ENCODE measurements at places on chromosomes 5 and 9.

DNA sequence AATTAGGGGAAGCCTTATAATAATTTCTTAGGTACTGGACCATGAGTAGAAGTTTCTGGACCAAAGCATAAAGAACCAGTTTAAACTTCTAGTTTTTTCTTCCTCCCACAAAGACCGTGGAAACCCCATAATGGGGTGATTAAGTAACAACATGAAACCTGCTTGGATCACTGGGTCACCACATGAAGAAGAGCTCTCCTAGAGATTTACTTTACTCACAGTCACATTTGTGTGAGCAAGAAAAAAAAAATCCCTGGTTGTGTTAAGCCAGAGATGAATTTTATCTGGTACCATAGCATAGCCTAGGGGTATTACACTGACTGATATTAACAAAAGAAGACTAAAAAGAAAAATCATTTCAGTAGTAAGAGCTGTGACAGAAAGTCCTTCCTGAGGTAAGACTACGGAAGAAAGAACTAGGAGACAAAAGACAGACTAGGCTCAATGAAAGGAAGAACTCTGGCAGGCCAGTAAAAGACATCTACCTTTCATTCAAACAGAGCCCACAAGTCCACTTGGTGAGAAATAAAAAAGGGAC lies 15.2 kb downstream of the OTP start:
- no peak for DNase-seq

DNA sequence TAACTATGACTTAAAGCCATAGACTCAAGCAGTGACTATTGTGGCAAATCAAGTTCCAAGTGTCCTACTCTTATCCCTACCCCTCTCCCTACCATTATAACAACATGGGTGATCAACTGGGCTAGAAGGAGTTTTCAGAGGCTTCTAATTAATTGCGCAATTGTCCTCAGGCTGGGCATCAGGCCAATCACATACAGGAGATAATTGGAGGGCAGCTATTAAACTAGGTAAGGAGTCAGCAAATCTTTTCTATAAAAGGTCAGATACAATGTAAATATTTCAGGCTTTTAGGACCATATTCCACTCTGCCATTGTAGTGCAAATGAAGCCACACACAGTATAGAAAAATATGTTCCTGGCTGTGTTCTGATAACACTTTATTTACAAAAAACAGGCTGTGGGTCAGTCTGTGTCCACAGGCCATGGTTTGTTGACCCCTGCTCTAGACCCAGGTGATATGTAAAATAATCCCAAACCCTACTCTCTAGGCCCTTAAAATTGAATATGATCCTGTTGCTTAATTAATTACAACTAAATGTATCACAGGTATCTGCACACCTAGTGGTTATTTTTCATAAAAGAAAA lies 141.4 kb upstream of the PIK3R1 start:
- no peak for DNase-seq

DNA sequence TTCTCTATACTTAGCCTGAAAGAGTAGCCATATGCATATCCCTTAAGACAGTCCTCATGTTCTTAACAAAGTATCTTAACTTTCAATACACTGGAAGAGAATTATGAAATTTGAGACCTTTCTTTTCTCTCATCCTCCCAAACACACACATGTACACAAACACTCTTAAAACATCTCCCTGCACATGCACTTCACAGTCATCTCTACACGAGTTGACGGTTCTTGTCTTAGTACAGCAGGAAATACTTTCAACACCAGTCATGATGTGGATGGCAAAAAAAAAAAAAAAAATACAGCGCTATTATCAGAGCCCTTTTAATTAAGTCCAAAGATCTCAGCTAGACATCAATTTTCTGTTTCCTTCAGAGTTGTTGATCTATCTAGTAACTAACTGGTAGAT lies 43.6 kb upstream of the PCSK1 start:
- no peak for DNase-seq

DNA sequence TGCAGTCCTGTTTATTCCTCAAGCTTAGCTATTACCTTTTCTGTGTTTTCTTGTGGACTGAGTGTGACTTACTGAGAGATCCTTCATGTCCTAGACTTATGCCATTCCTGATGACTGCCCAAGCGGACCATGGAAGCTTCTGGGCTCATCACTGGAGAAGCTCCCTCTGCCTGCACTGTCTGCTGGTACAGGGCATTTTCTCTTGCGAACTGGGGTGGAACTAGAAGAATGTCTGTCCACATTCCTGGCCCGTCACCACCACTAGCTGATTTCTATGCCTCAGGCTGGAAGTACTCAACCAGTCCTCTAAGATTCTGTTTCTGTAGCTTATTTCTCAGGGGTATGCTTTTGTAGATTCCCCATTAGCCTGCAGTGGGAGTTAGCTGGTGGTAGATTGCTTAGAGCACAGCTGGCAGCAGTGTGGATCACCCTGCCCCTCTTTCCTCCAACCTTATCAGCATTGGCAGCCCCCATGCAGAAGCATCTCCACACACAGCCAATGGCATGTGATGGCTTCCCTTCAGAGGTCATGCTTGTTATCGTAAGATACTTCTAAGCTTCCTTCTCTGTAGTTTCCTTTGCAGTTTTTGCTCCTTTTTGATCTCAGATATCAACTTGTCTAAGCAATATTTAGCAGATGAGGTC lies 12.4 kb downstream of the SLC36A1 start:
- DNase-seq, result no peak

GRCh38 chr5:65394087-65394486 lies 87.6 kb downstream of the ADAMTS6 start:
- DNase-seq, result no peak

All from stimulated activated CD4-positive, alpha-beta T cell treated with anti-CD3 and anti-CD28 coated beads, Interleukin-15, amount 100 ng/mL, for 48 hours (primary cell).